AG08396 (cell line): ENCODE measurements at places on chromosomes 13 and 19.

DNA sequence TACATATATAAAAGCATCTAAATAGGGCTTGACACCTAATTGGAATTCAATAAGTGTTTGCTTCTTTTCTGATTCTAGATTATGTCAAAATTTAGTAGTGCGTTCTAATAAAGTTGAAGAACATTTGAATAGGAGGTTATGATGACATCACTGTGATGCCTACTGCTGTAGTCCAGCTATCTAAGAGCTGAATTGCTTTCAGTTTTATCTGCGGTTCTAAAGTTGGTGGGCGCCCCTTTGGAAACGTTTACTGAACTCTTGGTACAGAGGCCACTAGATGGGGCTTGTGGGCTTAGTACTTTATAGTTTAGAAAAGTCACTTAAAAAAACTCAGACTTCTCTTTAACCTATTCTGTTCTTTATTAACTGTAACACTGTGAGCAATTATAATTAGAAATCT, 776.9 kb downstream of the GPC5 start:
- DNase-seq: peak; percentile 17

DNA sequence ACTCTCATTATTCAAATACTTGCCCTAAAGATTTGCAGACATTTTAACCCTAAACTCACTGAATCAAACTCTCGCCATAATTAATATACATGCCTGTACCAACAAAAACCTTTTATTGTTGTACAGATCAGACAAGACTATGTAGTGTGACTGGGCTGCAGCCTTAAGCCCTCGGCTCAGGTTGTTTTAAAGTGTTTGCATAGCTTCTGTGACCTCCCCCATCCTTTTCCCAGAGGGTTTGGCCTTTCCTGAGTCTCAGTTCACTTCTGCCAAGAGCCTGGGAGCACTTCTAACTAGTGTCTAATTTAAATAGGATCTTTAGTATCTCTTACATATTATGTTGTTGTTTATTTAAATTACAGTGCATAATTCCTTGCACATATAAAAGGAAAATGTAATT, 158.2 kb downstream of the HS6ST3 start:
- DNase-seq: no peak

GRCh38 chr13:53240401-53241025, 211.9 kb downstream of the OLFM4 start:
- no peak for DNase-seq

GRCh38 chr13:26786651-26787295, 26.2 kb upstream of the GPR12 start:
- no peak for DNase-seq

DNA sequence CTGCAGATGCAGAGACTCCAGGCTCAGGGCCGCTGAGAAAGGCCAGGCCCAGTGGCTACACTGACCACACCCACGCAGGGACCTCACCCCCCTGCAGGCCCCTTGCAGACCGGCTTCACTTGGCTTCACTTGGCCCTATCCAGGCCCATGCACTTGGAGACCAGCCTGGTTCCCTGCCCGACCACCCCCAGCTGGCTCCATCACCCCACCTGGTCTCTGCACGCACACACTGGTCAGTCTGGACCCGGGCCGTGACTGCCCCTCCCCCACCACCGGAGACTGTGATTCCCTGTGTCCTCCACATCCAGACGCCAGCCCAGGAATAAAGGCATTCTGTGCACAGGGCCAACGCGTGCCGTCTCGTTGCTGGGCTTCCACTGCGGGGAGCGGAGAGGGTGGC, 4.9 kb upstream of the EBI3 start:
- no peak for DNase-seq

- no peak for DNase-seq
Observed at GRCh38 chr19:1281569-1282287, 3.9 kb upstream of the EFNA2 start.
